Peyer's patch (tissue), 4 donors: ENCODE measurements at places on chromosomes 2 and 18. TPM values are rescaled to one million over a fixed set of nuclear protein-coding genes. Genes with fewer than 3 reads are reported as not detected.

Gene MTCL1
- 7.1 TPM for total RNA-seq

Gene NYAP2
- total RNA-seq: not detected

Gene PRSS56
- total RNA-seq: not detected

Gene C2orf76
- not detected for total RNA-seq

Gene EFEMP1
- 44.4 TPM for total RNA-seq

Gene UGT1A4
- 12.3 TPM for total RNA-seq

Gene CENPA
- total RNA-seq: not detected

Gene INO80B
- 83.3 TPM for total RNA-seq

Gene TUBA3D
- 0.76 TPM for total RNA-seq

Gene COLEC11
- total RNA-seq: 1.1 TPM

Gene RNF138
- total RNA-seq: 16.0 TPM

Gene TMEM87B
- 51.2 TPM for total RNA-seq

Gene CRYGC
- not detected for total RNA-seq

Gene INHBB
- 0.70 TPM for total RNA-seq

Gene VWA3B
- not detected for total RNA-seq

Gene GALR1
- total RNA-seq: 0.27 TPM

Gene CAD
- total RNA-seq: 34.7 TPM

Gene C2orf15
- 3.7 TPM for total RNA-seq

Gene MYOM1
- 1.8 TPM for total RNA-seq

Gene SATB2
- total RNA-seq: 104 TPM

Gene TMEM185B
- 11.6 TPM for total RNA-seq

Gene PTPRM
- total RNA-seq: 39.6 TPM

Gene LYPD1
- total RNA-seq: 0.88 TPM

Gene IL36G
- not detected for total RNA-seq

Gene PLGLB2
- total RNA-seq: 0.95 TPM

Gene REG3A
- 834 TPM for total RNA-seq

Gene ABCB11
- not detected for total RNA-seq

Gene RAPGEF4
- 4.8 TPM for total RNA-seq

Gene TTR
- total RNA-seq: not detected

Gene INSIG2
- 17.0 TPM for total RNA-seq

Gene ALPP
- not detected for total RNA-seq

Gene TNFRSF11A
- 42.6 TPM for total RNA-seq

Gene LBX2
- 2.8 TPM for total RNA-seq

Gene SCYGR1
- not detected for total RNA-seq
